ENCODE measurements at places on chromosomes 13 and 19.
A peak's percentile ranks its signal among the peaks of the same experiment; 100 is the strongest.

- peak; percentile 32 for DNase-seq
Observed at GRCh38 chr13:110388108-110388943, 81.2 kb downstream of the COL4A2 start.

- DNase-seq, result no peak
Observed at GRCh38 chr13:50370303-50370950, 355.2 kb downstream of the KCNRG start.

GRCh38 chr19:570937-571565 is 1.3 kb upstream of the BSG start:
- peak; percentile 77 for DNase-seq

- DNase-seq, result no peak
Observed at GRCh38 chr13:22055259-22055658, 384.4 kb downstream of the FGF9 start.

- DNase-seq, result no peak
Observed at GRCh38 chr13:112495465-112495864, 92.5 kb downstream of the TUBGCP3 start.

DNA sequence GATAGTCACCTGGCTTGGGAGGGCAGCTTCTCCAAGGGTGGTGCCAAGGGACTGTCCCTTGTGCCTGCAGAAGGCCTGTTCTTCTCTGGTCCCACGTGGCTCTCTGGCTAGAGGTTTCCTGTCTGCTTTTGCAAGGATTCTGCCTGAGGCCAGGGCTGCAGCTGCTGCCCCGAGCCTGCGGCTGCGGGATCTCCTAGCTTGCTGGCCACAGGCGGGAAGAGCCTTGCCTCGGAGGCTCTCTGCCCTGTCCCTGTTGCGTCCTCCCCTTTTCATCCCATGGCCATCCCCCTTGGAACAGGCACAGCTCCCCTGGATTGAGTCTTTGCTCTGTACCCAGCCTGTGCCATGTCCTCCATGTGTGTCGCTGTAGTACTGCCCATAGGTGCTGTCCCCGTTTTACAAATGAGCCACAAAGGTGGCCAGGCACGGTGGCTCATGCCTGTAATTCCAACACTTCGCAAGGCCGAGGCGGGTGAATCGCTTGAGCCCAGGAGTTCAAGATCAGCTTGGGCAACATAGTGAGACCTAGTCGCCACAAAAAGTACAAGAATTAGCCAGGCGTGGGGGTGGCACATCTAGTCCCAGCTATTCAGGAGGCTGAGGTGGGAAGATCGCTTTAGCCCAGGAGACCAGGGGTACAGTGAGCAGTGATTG is 9.1 kb downstream of the IRF3 start:
- DNase-seq, result no peak

GRCh38 chr19:4567584-4568071 is 8.1 kb upstream of the SEMA6B start:
- DNase-seq, result no peak

GRCh38 chr13:105445796-105446195 is 1089.7 kb downstream of the EFNB2 start:
- DNase-seq, result no peak

- peak; percentile 84 for DNase-seq
Observed at GRCh38 chr19:36008336-36008978, at the start of gene SYNE4. TSS of gene SYNE4 (minus strand) at chr19:36008813. CDS start at chr19:36008681, 132 bp downstream.

DNA sequence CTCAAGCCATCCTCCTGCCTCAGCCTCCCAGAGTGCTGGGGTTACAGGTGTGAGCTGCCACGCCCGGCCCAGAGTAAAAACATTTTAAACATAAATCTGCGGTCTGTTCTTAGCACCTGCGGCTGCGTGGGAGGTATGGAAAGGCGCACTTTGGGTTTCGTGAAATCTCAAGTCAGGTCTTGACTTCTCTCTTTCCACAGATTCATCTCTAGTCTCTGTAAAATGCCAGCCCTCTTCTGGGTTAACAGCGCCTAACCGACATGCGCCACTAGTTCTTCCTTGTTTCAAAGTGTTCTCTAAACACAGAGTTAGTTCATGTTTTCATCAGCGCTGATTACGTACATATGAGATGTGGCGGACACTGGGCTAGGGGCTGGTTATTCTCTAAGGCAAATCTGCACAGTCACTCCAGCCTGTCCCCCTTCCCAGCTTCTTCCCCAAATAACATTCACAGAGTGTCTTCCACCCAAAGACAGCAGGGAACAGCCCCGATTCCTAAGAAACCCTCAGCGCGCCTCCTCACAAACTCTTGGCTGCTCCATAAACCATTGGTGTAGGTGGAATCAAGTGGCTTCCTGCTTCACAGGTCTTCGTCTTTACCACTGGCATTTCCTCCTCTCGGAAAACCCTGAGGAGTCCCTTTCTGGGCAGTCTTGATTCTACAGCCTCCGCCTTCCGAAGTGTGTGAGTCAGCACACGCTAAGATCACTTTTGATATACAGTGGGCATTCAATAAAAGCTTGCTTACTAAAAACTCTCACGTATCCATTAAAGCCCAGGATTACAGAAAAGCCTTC is 1.4 kb downstream of the PARP4 start:
- DNase-seq, result peak; percentile 81

DNA sequence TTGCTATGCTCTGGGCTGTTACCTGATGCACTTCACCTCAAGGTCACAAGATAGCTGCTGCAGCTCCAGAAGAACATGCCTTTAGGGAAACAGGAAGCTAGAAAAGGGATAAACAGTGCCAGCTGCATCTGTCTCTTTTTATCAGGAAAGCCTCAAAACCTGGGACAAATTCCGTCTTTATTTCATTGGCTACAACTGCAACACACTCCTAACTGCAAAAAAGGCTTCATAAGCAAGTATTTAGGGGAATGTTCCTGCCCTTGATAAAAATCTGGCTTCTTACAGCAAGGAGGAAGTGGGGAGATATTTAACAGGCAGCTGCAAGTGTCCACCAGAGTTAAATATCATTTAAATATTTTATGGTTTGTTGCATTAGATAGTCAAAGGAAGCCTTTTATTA is 34.2 kb upstream of the SERTM1 start:
- no peak for DNase-seq

DNA sequence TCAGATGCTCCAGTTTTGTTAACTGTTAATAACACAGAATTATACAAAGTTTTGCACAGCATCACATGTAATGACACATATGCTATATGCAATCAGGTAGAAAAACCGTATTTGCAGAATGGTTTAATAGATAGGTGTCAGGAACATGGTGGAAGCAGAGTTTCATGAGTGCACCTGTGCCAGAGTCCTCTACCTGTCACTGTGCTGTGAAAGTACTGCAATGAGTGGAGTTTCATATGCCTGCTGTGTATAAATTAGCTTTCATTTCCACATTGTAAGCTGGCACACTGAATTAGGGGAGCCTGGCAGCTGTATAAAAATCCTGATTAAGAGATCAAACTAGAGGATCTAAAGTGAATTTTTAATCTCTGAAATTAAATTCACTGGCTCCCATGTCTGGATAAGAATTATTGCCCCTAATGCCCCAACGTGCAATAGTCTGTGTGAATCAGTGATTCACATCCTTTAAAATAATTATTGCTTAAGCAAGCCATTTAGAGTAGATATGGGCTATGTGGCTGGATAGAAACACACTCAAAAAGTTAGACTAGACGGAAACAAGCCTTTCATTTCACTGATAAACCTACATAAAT is 8.5 kb upstream of the EEF1AKMT1 start:
- no peak for DNase-seq

- DNase-seq, result no peak
Observed at GRCh38 chr13:91661692-91662490, 263.5 kb downstream of the GPC5 start.

GRCh38 chr19:47470447-47471195 is 1.1 kb downstream of the SLC8A2 start:
- no peak for DNase-seq

DNA sequence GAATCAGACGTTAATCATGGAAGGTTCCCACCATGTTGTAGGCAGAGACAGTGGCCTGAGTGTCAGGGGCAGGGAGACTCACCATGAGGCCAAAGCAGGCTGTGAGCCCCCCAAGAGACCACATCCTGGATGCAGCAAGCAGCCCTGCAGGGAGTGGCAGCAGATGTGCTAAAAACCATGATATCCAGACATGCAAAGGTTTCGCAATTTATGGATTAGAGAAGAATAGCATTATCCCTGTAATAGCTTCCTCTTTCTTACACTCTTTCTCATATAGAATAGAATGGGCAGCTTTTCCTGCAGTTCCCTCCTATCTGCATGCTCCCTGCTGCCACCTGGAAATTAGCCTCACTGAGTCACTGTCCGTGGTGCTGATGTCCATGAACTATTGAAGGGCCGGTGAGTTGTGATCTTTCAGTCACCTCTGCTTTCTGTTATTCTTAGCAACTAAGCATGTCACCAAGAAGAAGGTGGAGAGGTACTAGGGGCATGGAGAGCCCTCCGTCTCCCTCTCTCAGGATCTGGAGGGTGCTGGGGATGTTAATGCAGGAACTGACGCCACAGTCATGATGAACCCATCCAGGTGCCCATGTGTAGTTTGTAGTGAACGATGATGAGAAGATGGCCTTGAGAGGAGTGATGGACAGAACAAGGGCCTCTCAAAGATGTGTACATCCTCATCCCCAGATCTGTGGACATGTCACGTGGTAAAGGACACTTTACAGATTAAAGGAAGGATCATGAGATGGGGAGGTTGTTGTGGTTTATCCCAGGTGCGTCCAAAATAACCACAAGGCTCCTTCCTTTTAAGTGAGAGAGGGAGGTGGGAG is 9.9 kb downstream of the CEACAM4 start:
- peak; percentile 54 for DNase-seq

DNA sequence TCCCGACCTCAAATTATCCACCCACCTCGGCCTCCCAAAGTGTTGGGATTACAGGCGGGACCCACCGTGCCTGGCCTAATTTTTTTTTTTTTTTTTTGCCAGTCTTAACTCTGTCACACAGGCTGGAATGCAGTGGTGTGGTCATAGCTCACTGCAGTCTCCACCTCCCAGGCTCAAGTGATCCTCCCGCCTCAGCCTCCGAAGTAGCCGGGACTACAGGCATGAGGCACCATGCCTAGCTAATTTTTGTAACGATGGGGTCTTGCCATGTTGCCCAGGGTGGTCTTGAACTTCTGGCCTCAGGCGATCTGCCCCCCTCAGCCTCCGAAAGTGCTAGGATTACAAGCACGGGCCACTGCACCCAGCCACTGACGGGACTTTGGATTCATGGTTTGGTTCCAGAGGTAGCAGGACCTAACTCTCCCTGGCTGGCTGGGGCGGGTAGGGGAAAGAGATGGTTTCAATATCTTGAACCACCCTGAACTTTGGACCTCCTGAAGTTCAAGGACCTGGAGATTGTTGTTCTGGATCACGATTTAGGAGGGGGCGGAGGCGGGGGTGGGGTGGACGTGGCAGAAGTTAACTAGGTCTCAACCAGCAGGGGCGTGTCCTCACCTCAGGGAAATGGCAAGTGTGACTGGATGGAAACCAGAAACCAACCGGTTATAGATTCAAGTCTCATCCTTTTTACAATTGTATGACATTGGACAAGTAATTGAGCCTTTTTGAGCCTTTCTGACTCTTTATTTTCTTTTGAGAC is 40.8 kb downstream of the IER2 start:
- no peak for DNase-seq

GRCh38 chr13:114105521-114106225 is 26.8 kb downstream of the RASA3 start:
- no peak for DNase-seq

- DNase-seq, result no peak
Observed at GRCh38 chr19:8209462-8210378, 550 bp downstream of the CERS4 start.

- no peak for DNase-seq
Observed at GRCh38 chr19:55697069-55697440, 22.0 kb downstream of the EPN1 start.

DNA sequence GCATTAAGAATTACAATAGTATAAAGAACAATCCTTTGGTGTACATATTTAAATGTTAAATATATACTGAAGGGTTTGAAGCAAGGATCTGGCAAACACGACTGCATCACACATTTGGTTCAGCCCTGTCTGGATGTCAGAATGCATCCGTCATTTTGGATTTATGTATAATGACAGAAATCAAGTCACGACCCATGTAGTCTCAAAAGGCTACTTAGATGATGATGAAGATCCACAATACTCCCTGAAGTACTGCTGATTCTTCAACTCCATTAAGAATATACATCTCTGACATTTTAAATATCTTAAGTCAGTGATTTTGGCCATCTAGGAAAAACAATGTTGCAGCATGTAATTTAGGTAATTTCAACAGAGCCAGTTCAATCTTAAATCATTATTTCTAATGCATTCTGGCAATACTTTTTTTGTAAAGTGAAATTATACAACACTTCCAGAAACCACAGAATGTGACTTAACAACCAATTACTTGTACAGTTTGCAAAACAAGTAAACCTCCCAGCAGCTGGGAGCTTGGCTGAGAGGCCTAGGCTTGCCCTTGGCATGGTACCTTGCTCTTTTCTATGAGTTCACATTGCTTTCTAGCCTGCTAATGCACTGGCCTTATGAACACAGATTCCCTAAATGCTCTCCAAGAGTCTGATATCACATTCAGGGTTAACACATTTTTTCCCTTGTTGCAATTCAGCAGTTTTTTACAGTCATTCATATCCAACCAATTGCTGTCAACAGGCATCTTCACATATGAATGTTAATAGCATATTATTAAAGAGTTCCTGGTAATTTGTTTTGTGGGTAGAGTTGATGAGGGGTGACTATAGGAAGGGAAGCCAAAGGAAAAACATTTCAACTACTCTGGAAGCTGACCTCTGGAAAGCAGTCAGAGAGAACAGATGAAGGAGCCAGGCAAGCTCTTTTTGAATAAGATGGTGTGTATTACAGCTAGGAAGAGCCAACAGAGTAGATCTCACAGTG is 175.2 kb downstream of the ENOX1 start:
- no peak for DNase-seq

- DNase-seq, result no peak
Observed at GRCh38 chr19:46296722-46297461, at the start of gene HIF3A. TSS of gene HIF3A (plus strand) at chr19:46297042. CDS start at chr19:46297077, 35 bp downstream.

GRCh38 chr13:32001769-32002168 is 29.8 kb upstream of the FRY start:
- no peak for DNase-seq

DNA sequence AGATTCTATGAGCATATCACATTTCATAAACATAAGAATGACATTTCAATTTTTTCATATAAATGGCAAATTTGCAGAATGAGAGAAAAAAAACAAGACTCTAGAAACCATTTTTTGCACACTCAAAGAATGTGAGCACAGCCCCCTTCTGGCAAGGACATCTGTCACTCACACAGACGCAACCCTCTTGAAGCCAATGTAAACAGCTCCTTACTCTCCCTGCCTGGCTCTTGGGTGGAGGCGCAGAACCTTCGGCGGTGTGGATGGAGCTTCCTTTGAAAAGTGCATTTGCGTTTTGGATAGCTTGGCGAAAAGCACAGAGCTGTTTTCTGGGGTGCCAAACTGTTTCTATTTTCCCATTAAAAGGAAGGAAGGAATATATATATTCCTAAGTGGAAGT is 367.6 kb upstream of the TSHZ3 start:
- no peak for DNase-seq

GRCh38 chr19:14502334-14503092 is 6.6 kb upstream of the GIPC1 start:
- no peak for DNase-seq

DNA sequence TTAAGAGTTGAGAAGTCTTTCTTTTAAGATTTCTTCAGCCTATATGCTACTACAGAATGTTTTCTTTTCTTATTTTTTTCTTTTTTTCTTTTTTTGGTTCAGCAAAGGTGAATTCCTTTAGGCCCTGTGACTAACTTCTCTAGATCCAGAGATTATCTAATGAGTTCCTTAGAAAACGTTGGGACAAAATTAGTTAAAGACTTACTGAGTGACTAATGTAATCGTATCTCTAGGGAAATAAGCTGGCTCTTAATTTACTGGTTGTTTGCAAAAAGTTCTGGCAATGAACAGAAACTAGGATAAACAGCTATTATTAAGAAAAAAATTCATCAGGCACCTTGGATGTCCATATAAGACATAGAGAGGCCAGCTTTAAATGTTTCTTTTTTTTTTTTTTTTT is 30.7 kb upstream of the CSNK1A1L start:
- no peak for DNase-seq

Data from SW480 (cell line).